Panc1 (cell line): ENCODE measurements at places on chromosomes 3 and 15.

DNA sequence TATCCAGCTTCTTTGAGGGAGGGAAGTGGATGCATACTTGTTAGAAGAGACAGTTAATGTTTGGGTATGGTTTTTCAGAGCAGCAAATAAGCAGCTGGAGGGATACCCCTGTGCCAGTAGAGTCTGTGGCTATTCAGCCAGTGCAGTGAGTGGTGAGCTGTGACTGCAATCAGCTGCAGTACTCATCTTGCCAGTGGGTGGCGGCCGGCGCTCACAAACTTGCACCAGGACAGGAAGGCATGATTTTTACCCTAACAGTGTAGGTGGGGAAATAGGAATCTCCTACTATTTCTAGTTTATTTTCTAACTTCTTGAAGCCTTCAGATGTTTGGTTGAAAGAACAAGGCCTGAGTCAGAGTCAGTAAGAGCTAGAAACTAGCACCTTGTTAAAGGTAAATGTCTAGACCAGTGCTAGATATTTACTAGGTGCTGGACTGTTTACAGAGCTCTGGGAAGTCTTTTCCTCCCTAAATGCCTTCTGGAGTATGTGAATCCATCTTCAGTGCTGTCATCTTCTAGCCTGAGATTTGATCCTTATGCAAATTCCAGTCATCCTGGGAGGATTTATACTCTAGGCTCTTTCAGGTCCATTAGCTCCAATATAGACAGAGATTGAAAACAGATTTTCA lies 23.6 kb downstream of the TIMP4 start:
- DNase-seq = no peak
- H3K27me3 ChIP-seq = no peaks in the 10 kb centered on the region
- peak overlapping the region; percentile 61; the same call in 1 of the 2 replicates for H3K27ac ChIP-seq
- no peak overlapping the region for H3K4me3 ChIP-seq
- H3K4me1 ChIP-seq = peaks cover 5% of the 10 kb centered on the region; the same call in 1 of the 2 replicates

DNA sequence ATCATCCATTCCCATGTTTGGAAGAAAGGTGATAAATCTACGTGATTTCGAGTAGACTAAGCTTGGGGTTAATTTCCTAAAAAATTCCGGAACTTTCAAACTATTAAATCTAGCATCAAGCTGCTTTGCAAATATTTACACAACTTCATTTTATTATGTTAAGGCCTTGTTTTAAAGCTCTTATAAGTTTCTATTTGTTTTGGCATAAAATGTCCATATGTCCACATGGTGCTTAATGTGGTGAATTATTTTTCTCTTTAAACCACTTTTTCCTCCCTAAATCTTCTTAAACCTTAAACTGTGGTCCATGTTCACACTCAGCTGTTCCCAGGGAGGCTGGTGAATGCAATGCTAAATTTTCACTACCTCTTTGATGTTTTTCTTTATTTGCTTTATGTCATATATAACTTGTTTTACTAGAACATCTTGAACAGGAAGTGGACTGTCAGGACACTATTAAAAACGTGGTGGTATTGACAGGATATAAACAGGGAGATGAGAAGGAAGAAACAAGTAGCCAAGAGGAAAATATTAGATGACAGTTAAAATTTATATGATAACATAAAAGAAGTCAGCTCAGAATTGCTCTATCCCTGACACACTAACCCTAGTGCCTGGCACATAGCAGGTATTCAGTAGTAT lies 72.5 kb upstream of the AGTR1 start:
- no peak for DNase-seq
- no peaks in the 10 kb centered on the region for H3K36me3 ChIP-seq
- H3K27me3 ChIP-seq = no peaks in the 10 kb centered on the region
- no peak overlapping the region for H3K4me3 ChIP-seq
- H3K27ac ChIP-seq = no peak overlapping the region
- H3K4me1 ChIP-seq = no peaks in the 10 kb centered on the region

DNA sequence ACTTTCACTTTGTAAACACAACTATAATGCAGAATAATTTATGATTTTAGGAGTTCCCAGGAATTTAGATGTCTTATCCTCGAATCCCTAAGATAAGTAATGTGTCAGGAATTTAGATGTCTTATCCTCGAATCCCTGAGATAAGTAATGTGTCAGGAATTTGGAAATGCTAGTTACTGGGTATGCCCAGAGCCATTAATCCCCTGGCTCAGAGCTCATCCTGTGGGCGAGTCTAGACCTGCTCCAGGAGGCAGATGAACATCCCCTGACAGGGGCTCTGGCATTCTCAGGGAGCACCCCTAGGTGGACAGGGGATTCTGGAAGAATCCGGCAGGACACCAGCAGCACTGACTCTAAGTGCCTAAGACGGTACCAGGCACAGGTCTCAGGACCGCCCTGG lies 163.3 kb downstream of the ARRDC4 start:
- H3K27ac ChIP-seq = no peak overlapping the region
- H3K27me3 ChIP-seq = peaks cover 2% of the 10 kb centered on the region; the same call in 1 of the 2 replicates
- H3K36me3 ChIP-seq = no peaks in the 10 kb centered on the region

DNA sequence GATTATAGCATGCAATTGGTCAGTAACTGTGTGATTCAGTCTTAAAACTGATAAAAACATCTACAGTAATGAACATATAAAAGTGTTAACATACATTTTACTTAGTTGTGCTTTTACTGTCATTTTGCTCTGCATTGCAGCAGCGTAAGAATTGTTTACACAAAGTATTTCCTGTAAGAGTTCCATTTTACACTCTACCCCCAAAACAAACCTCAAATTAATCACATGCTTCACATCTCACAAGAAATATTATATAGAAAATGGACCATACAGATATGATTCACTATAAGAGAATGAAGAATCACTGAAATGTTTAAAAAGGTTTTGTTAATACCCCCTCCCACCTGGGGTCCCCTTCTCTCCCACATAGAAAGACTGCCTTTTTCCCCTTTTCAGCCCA lies 225.9 kb upstream of the LRRN1 start:
- H3K27ac ChIP-seq = no peak overlapping the region
- no peaks in the 10 kb centered on the region for H3K27me3 ChIP-seq
- no peaks in the 10 kb centered on the region for H3K4me1 ChIP-seq
- DNase-seq = no peak

- no peak overlapping the region for H3K27ac ChIP-seq
- no peak for DNase-seq
- H3K4me3 ChIP-seq = no peak overlapping the region
- no peaks in the 10 kb centered on the region for H3K4me1 ChIP-seq
Observed at GRCh38 chr3:177921153-177921552, 615.1 kb upstream of the KCNMB2 start.

DNA sequence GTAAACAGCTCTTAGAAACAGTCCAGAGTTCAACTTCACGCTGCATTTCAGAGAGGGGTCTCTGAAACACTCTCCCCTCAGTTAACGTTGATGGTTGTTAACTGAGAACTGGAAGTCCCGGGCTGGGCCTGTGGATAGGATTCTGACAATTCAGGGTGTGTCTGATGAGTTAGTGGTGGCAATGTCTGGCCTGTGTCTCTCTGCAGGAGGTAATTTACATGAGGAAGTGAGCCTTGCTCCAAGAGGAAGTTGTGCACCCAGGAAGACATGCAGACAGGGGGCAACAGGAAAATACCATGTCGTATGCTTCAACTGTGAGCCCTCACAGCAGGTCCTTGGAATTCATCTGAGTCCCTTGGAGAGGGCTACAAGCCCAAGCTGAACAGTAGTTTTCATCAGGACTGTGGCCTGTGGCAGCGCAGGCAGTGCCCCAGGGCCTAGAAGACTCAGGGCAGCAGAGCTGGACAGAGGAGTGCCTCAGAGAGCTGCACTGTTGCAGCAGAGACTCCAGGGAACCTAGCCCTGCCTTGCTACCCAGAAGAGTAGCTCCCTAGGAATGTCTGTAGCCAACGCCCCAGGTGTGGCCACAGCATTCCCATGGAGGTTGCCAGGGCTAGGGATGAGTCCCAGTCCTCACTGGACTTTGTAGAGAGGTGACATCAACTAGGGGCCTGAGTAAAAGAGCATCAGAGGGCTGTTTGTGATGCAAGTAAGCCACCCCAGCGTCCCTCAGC lies 104.6 kb upstream of the SELENOK start:
- no peak for DNase-seq
- peaks cover 6% of the 10 kb centered on the region; the same call in 1 of the 2 replicates for H3K27me3 ChIP-seq

DNA sequence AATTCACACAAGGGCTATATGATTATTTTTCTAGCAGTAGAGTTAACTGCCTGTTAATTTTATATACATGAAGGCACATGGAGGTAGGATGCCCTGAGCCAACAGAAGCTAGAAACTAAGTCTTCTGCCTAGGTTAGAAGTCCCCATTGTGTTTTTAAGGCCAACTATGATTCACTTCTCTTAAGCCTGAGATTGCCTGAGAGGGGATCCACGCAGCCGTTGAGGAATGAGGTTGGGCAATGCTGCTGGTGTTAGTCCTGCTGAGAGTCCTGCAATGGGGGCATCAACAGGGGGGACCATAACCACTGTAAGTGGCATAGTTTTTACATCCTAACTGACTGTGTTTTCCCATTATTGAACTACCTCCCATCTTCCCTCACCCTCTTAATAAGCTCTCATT lies 60.1 kb upstream of the PFN2 start:
- H3K4me1 ChIP-seq = no peaks in the 10 kb centered on the region
- no peaks in the 10 kb centered on the region for H3K36me3 ChIP-seq
- no peaks in the 10 kb centered on the region; the same call in 1 of the 2 replicates for H3K27me3 ChIP-seq
- no peak overlapping the region for H3K27ac ChIP-seq
- no peak overlapping the region for H3K4me3 ChIP-seq
- no peak for DNase-seq

DNA sequence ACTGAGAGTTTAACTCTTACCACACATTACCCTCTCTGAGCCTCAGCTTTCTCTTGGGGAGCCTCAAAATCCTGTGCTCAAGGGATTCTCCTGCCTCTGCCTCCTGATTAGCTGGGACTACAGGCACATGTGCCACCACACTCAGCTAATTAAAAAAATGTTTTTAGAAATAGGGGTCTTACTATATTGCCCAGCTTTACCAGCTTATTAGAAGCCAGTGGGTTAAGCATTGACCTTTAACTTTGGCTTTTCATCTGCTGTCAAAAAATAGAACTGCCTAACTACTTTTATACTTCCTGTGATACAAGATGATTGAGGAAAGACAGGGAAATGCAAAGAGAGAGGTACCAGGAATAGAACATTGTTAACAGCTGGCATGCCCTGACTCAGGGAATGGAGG lies 27.3 kb downstream of the MYO1E start:
- peak overlapping the region; percentile 12; the same call in 1 of the 2 replicates for H3K27ac ChIP-seq
- H3K4me1 ChIP-seq = peaks cover 16% of the 10 kb centered on the region
- no peak overlapping the region for H3K4me3 ChIP-seq
- H3K36me3 ChIP-seq = no peaks in the 10 kb centered on the region

DNA sequence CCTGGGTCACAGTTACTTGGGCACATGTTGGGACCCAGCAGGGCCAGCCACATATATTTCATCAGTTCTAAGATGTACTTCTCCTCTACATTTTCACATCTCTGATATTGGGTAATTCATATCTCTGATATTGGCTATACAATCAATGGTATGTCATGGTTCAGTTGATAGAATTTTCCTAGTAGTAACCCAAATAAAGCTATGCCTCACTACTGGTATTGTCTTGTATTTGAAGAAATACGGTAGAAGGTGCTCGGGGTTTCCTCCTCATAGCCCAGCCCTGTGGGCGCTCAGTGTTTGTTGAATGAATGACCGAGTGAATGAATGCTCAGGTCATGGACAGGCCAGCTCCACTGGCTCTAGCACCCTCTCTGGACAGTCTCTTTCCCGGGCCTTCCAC lies 94.1 kb downstream of the RAB11A start:
- no peaks in the 10 kb centered on the region; the same call in 1 of the 2 replicates for H3K27me3 ChIP-seq
- no peak overlapping the region for H3K4me3 ChIP-seq
- H3K4me1 ChIP-seq = no peaks in the 10 kb centered on the region
- H3K27ac ChIP-seq = no peak overlapping the region

DNA sequence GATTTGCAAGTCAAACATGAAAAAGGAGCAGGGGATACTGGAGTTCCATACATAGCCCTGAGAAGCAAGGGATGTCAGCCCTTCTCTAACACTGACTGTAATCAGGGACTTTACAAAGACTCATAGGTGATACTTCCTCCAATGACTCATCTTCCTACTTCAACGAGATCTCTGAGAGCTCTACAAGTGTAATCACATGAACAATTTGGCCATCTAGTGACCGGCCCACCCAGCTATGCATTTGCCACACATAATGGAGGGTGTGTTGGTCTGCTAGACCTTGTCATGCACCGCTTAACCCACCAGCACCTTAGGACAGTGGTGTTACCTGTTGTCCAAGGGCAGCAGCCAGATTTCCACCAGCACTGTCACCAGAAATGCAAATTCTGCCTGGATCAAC lies 75.3 kb downstream of the NCEH1 start:
- H3K27ac ChIP-seq = no peak overlapping the region
- peaks cover 9% of the 10 kb centered on the region for H3K36me3 ChIP-seq
- no peaks in the 10 kb centered on the region for H3K4me1 ChIP-seq
- no peak overlapping the region for H3K4me3 ChIP-seq
- DNase-seq = no peak

GRCh38 chr15:80462836-80463512 lies 58.8 kb downstream of the ARNT2 start:
- H3K4me3 ChIP-seq = no peak overlapping the region
- no peaks in the 10 kb centered on the region for H3K27me3 ChIP-seq
- no peak for DNase-seq
- H3K36me3 ChIP-seq = no peaks in the 10 kb centered on the region

DNA sequence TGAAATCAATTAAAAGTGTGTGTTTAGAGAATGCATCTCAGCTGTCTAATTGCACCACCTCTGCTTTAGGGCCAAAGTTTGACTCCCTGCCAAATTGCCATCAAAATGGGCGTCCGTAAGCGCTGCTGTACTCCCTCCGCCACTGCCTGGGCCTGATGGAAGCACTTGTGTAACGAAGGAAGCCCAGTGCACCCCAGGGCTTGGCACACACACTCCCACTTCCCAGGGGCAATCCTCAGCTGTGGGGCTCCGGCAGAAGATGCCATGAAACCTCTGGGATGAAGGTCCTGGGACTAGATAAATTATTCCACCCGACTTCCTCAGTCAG lies 137.8 kb downstream of the RORA start:
- H3K36me3 ChIP-seq = no peaks in the 10 kb centered on the region
- DNase-seq = no peak
- H3K27ac ChIP-seq = no peak overlapping the region
- H3K4me1 ChIP-seq = no peaks in the 10 kb centered on the region
- no peak overlapping the region for H3K4me3 ChIP-seq
- peaks cover 11% of the 10 kb centered on the region; the same call in 1 of the 2 replicates for H3K27me3 ChIP-seq

GRCh38 chr3:127585163-127585812 lies 5.2 kb downstream of the TPRA1 start:
- no peak overlapping the region for H3K4me3 ChIP-seq
- H3K36me3 ChIP-seq = peaks cover 2% of the 10 kb centered on the region; the same call in 1 of the 2 replicates
- no peak for DNase-seq
- H3K27ac ChIP-seq = no peak overlapping the region

DNA sequence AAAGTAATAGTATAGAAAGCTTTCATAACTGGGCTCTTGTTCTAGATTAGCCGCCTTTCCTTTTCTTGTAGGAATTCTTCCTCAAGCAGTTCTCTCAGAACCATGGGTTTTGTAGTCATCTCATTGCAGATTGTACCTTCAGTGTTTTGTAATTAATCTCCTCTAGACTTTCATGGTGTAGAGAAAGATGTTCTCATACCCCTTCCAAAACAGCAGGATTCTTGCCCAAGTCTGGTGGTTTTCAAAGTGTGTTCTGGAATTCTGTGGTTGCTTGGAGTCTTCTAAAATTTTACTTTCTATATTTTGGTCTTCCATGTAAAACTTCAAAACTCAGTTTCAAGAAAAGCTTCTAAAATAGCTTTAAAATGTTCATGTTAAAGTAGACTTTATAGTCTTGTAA lies 293.8 kb downstream of the PTPRG start:
- no peak overlapping the region for H3K27ac ChIP-seq
- no peaks in the 10 kb centered on the region for H3K4me1 ChIP-seq
- no peaks in the 10 kb centered on the region for H3K36me3 ChIP-seq
- DNase-seq = no peak
- H3K27me3 ChIP-seq = no peaks in the 10 kb centered on the region

- no peaks in the 10 kb centered on the region for H3K36me3 ChIP-seq
- H3K27me3 ChIP-seq = no peaks in the 10 kb centered on the region
- H3K27ac ChIP-seq = no peak overlapping the region
- H3K4me1 ChIP-seq = no peaks in the 10 kb centered on the region
Observed at GRCh38 chr3:40969756-40970466, 229.4 kb upstream of the CTNNB1 start.
